ENCODE measurements at places on chromosomes 16 and 17.

- no peak for DNase-seq
Measured at GRCh38 chr16:73071131-73071940, 23.4 kb upstream of the ZFHX3 start.

DNA sequence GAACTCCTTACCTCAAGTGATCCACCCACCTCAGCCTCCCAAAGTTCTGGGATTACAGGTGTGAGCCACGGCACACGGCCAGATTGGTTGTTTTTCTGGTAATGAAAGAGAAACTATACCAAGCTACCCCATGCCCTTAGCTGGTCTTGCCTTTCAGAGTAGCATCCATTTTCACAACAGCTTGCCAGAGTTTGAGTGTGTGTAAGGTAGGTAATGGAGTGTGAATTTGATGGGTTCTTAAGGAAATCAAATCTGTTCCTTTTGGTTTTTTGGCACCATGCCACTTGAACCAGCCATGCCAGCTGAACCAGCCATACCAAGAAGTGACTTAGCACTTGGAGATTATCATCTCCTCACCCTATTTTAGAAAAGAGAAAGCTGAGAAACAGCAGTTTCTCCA, 5.1 kb downstream of the CALCOCO2 start:
- no peak for DNase-seq

- no peak for DNase-seq
Measured at GRCh38 chr16:31134091-31134571, 1.4 kb downstream of the PRSS8 start.

DNA sequence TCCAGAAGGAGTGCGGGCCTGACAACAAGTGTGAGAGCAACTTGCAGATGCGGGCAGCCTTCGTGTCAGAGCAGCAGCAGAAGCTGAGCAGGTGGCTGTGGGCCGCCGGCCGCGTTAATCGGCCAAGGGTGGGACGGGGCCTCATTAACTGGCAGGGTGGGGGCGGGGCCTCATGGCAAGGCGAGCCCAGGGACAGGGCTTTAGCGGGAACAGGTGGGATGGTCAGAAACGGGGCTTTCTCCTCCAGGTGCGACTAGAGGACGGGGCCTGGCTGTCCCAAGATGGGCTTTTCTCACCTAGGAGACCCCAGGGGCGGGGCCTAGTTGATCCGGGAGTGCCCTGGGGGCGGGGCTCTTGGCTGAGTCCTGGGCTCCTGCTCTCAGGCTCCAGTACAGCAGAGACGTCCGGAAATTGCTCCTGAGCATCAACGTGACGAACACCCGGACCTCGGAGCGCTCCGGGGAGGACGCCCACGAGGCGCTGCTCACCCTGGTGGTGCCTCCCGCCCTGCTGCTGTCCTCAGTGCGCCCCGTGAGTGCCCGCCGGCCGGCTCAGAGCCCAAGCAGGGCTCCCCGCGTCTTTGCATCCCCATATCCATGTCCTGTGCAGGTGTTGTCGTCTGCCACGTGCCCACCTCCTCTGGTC, 18.4 kb upstream of the PDK2 start:
- DNase-seq: no peak

DNA sequence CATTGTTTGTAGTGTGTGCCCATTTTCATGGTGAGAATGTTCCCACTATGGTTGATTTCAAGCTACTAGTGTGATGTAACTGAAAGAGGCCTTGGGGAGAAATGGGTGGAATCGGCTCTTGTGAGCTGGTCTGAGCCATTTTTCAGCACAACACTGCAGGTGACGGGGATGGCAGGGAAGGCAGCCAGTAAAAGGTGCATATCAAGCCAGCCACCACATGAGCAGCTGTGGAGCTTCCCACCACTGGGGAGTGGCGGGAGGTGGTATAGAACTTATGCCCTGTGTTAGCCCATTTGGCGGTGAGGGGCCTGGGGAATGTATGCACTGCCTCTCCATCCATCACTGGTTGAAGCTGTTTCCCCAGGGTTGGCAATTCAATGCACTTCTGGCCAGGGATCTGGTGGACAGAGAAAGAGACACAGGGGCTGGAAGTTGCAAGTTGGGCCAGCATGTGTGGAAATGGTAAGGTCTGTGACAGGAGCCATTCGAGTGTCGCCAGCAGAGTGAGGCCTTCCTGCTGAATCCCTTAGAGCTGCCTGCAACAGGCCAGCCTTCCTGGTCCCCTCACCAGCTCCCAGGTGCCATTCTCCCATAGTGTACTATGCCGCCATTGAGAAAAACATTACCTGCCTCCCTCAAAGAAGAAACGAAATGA, 31.7 kb upstream of the BRD7 start:
- DNase-seq: no peak

- DNase-seq: no peak
Measured at GRCh38 chr17:80358131-80358530, 56.8 kb upstream of the ENDOV start.

DNA sequence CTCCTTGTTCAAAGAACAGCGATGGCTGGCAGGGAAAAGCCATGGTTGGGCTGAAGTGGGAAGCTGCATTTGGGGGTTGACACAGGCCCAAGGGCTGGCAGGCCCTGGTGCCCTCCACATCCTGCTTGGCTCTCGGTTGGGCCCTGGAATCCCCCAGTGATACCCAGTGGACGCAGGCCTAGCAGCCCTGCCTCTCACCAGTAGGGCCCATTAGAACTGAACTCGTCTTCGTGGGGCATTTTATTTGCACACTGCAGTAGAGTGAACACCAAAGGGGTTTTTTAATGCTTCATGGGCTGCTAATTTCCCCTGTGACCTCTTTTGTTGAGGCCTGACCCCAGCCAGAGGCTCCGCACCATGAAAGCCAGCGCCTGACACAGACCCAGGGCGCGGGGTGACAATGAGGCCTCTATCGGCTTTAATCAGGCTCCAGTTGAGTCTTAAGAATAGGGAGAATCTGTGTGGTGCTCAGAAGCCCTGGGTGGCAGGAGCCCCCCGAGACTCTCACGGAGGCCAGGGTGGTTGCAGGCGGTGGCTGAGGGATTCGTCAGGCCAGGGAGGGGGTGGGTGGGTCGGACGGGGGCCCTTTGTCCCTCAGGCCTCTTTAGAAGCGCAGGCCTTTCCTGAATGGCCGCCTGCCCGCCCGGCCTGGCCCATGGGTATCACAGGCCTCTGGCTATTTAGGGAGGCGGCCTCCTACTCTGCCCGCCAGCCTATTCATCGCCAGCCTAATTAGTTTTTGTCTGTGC, 199.3 kb downstream of the NTN1 start:
- DNase-seq: no peak

- no peak for DNase-seq
Measured at GRCh38 chr16:84574191-84574590, 43.7 kb downstream of the COTL1 start.

- no peak for DNase-seq
Measured at GRCh38 chr17:76273445-76274111, 8.4 kb downstream of the UBALD2 start.

- DNase-seq: no peak
Measured at GRCh38 chr17:44807817-44808155, 22.3 kb downstream of the GJC1 start.

- DNase-seq: no peak
Measured at GRCh38 chr16:51163366-51163765, 12.3 kb upstream of the SALL1 start.

- DNase-seq: no peak
Measured at GRCh38 chr17:42122371-42123303, at the start of gene HSPB9. Gene HSPB9 (plus strand): TSS chr17:42122804. CDS start chr17:42122851, 47 bp downstream.

GRCh38 chr17:77694391-77695363, 263.8 kb upstream of the TNRC6C start:
- DNase-seq: no peak

GRCh38 chr17:7444682-7445618, at the start of gene CHRNB1:
Gene CHRNB1 (plus strand): TSS chr17:7445061. CDS start chr17:7445128, 67 bp downstream.
- no peak for DNase-seq

- DNase-seq: peak; percentile 5
Measured at GRCh38 chr17:58920773-58921172, 165.1 kb downstream of the PPM1E start.

- DNase-seq: no peak
Measured at GRCh38 chr17:19857640-19858039, 10.1 kb downstream of the ULK2 start.

DNA sequence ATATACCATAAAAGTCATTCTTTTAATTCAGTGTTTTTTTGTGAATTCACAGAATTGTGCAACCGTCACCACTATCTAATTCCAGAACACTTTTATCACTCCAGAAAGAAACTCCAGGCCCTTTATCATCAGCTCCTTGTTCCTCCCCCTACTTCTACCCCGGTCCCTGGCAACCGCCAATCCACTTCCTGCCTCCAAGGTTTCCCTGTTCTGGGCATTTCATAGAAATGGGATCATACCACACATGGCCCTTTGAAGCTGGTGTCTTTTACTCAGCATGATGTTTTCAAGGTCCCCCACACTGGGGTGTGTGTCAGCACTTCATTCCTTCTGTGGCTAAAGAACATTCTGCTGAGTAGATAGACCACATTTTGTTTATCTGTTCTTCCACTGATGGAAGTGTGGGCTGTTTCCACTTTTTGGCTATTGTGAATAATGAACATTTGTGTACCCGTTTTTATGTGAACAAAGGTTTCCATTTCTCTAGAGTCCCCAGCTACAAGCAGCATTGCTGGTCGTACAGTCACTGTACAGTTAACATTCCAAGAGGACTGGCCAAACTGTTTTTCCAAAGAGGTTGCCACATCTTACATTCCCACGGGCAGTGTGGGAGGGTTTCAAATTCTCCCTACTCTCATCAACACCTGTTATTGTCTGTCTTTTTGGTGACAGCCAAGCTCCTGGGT, 75.8 kb upstream of the ZNF469 start:
- DNase-seq: no peak

DNA sequence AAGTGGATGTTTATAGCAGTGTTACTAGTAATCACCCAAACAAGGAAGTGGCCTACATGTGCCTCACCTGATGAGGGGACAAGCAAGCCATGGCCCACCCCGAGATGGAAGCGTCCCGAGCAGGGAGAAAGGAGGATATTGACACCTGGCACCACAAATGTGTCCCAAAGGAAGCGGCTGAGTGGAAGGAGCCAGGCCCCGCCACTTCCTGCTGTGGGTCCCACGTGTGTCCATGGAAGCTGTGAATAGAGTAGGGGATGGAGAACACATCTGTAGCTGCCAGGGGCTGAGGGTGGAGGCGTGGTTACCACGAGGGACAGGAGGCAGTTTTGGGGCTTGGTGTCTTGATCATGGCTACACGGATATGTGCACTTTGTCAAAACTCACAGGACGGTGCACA, 49.2 kb downstream of the KCNJ12 start:
- DNase-seq: no peak

GRCh38 chr17:37066322-37067255, 117.8 kb downstream of the AATF start:
- DNase-seq: no peak

GRCh38 chr16:75322740-75323139, 71.3 kb upstream of the BCAR1 start:
- DNase-seq: no peak

DNA sequence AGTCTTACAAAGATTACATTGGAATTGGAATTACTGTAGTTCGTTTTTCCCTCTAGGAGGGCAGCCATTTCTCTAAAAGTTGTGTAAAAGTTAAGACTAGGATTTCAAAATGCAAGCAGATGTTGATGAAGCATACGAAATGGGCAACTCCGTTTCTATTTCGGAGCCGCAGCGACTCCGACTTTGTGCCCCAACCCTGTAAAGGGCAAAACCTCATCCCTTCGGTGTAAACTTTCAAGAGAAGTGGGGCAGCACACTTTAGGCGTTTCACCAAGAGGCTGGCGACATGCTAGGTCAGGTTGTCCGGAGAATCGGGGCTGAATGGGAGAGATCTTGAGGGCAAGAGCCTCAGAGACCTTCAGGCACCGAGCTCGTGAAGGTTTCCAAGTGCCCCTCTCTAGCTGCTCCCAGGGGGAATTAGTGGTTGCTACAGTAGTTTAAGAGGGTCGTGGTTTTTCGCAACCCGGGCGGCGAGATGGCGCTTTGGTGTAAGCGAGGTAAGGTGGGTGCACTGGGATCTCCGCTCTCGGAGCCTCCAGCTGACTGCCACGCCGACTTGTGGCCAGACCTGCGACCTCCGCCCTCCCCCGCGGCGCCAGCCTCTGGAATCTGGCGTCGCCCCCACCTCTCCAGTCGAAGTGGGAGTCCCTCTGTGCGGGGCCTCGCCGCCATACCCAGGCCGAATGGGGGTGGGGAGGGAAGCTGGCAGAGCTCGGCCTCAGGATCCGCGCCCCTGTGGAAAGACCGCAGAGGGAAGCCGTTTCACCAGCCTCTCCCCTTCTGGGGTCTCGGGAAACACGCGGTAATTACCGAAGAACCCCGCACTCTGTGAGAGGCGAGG, 1.0 kb upstream of the HEXIM2 start:
- DNase-seq: no peak

DNA sequence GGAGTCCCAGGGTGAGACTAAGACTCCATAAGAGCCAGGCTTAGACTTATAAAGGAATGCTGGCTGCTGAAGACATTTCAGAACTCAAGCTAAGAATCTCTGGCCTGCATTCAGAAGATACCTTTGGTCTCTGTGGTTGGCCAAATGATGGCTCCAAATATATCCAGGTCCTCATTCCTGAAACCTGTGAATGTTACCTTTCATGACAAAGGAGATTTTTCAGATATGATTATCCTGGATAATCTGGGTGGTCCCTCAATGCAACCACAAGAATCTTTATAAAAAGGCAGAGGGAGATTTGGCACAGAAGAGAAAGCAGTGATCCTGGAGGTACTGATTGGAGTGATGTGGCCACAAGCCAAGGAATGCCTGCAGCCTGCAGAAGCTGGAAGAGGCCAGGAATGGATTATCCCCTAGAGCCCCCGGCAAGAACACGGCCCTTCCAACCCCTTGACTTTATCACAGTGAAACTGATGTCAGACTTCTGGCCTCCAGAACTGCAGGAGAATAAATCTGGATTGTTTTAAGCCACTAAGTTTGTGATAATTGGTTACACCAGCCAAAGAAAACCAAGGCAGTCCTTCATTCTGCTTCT, 253.3 kb downstream of the SLC39A11 start:
- DNase-seq: no peak

DNA sequence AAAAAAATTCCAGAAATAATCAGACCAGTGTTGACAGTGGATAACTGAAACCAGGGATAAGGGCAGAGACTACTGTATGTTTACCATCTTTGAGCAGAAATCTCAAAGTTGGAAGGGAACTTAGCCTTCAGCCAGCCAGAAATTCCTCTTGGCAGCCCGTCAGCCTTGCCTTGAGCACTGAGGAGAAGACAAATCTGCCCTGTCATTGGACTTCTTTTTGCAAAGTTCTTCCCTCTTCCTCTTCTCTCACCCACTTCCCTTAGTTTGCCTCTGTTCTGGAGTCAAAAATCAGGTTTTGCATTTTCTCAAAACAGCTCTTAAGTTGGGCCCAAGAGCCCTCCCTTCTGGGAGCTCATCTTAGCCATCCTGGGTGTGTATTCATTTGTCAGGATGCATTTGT, 6.2 kb downstream of the TUFM start:
- DNase-seq: no peak

GRCh38 chr16:78515421-78515820, 416.0 kb downstream of the WWOX start:
- DNase-seq: no peak

- no peak for DNase-seq
Measured at GRCh38 chr16:55056585-55057401, 126.1 kb downstream of the IRX5 start.

- DNase-seq: no peak
Measured at GRCh38 chr17:32111141-32111771, 31.0 kb upstream of the RHOT1 start.

GRCh38 chr17:49707246-49707607, 537 bp downstream of the SLC35B1 start:
- DNase-seq: no peak
